ENCODE measurements at places on chromosomes 4 and X.

GRCh38 chr4:27088491-27088890 lies 227.8 kb downstream of the STIM2 start:
- no peak for DNase-seq

DNA sequence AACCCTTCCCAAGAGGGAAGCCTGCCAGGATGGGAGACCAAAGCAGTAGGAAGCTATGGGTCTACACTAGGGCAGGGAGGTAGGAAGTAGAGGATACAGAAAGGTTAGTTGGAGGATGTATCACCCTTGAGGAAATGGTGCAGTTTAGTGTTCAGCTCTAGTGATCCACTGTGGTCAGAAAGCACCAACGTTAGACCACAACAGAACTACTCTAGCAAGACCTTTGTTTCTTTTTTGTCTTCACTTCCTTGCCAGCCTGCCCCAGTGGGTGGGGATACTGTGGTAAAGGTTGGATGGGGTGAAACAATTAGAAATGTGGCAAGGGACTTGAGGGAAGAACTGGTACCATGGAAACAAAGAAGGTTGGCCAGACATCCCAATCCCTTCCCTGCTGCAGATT lies 83.3 kb downstream of the DDIT4L start:
- peak; percentile 84 for DNase-seq

- no peak for DNase-seq
These were observed 675 bp downstream of the L1CAM start for GRCh38 chrX:153885208-153885787.

GRCh38 chr4:143381189-143382118 lies 44.8 kb downstream of the GAB1 start:
- no peak for DNase-seq

DNA sequence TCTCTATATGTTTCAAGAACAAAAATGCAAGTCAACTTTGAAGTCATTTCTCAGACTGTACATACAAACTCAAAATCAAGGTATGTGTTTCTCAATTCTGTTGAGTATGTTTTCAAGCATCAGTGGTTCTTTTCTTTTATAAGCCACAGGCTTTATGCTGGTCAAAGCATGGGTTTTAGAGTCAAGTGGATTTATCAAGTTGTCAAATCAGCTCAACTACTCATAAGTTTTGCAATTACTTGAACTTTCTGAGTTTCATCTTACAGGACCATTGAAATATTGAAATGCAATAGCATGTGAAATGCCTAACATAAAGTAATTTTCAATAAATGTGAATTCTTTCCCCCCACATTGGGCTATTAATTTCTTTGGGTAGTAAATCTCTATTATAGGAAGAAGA lies 239.9 kb upstream of the DKK2 start:
- DNase-seq = no peak

DNA sequence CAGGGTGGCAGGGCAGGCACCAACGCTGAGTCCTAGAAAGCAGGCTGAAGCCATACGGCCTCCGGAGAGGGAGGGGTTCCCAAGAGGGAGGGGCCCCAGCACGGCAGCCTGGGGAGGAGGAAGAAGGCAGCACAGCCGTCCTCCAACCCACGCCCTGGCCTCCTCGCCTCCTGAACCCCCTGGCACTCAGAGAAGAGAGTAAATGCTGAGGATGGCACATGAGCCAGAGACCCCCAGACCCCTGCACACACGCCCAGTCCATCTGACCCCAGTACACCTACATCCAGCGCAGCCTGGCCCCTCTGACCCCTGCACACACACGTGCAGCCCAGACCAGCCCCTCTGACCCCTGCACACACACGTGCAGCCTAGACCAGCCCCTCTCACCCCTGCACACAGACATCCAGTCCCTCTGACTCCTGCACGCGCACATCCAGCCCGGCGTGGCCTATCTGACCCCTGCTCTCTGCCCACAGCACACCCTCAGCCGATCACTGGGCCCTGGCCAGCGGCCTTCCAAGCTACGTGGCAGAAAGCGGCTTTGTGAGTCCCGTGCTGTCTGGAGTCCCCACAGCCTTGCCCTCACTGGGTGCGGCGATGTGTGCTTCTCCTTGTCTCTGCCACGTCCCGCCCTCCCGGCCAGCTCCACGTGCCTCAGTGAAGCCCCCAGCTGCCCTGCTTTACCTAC lies 18.5 kb downstream of the ATP5ME start:
- no peak for DNase-seq

DNA sequence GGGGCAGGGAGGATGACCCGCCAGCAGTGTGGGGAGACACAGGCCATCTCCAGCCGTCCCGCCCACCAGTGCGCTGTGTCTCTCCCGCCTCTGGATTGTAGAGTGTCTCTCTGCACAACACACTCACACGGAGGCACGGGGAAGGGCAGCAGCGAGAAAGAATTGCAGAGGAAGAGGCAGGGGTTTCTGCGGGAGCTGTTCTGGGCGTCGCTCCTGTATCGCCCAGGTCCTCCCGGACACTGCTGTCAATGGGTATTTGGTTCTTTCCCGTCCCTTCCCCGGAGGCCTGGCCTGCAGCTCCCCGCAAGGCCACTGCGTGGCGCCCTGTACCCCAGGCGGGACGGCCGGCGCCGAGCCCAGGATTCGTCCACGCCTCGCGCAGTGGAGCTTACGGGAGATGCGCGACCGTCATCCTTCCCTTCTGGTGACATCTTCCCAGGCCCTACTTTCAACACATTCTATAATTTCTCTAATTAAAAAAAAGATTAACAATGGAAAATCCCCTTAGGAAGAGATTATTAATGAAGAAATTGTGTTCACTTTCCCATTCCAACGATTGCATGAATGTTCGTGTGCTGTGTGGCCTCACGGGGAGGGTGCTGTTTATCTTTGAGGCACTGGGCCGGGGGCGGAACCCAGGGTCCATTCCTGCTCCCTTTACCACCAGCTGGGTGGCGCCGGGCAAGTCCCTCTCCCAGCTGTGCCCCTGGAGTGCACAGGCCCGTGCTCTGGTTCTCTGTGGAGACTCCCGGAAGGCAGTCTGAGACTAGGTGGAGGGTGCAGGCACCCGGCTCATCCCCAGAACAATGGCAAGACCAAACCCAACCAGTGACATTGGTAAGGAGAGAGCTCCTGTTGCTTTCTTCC lies 95.7 kb downstream of the CPZ start:
- DNase-seq = no peak

DNA sequence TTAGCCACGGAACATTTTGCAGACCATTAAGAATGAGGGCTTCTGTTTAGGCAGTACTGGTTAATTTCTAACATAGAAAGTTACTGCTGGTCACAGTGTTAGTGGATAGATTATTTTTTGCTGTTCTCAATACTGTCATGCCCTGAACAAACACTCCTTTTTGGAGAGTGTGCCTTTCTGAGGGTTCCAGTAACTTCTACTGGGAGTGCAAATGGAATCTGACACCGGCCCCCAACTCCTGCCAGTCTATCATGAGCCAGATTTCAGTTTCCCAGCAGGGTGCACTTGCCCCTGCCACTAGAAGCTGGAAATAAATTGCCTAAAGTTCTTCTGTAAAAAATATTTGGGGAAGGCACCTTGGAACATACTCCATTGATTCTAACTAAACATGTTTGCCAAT lies 224.4 kb upstream of the GPC4 start:
- DNase-seq = no peak

DNA sequence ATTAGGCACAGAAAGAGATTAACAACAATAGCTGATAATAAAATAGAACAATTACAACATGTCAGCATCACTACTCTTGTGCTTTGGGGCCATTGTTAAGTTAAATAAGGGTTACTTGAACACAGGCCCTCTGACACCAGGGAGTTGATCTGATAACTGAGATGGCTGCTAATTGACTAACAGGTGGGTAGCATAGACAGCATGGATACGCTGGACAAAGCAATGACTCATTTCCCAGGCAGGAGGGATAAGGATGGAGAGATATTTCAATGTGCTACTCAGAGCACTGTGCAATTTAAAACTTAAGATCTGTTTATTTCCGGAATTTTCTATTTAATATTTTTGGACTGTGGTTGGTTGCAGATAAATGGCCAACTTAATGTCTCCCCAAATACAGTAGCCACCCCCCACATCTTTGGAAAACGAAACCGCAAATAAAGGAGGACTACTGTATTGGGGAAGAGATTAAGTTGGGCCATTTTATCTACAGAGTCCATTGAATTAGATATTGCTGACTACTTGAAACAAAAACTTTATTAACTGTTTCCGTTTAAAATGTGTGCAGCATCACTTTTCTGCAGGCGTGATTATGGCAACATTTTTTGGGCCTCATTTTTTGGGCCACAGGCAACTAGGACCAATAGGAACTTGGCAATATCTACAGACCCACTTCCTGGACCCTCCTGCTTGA lies 200.6 kb upstream of the KLF3 start:
- DNase-seq = no peak

- no peak for DNase-seq
These were observed 90.2 kb upstream of the SLITRK2 start for GRCh38 chrX:145727476-145727875.

DNA sequence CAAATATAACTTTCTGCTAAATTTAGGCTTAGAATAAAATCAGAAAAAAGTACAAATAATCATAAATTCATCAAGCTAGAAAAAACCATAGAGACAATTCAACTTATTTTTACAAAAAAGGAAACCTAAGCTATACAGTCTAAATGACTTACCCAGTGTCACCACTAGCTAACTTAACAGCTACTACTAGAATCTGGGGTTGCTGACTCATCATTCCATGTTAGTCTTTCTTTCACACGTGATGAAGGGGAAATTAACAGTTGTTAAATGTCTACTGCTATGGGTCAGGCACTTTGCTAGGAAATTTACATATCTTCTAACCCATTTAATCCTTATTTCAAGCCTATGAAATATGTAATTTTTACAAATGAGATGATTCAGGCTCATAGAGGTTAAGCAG lies 349.3 kb upstream of the GALNT7 start:
- DNase-seq = no peak

DNA sequence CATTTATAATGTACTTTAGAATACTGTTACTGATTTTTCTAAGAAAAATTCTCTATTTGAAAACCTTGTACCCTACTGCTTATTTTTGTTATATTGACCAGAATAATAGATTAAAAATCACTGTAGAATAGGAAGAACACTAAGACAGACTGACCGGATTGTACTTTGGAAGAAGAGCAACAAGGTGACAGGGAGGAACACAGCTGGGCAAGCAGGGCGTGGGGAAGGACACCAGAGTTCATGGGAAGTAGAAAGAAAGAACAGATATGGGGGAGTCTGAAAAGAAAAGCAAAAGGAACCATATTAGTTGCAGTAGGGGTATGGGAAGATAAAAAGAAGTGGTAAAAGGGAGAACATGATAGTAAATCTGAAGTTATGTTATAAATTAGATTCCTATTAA lies 38.6 kb downstream of the TXK start:
- DNase-seq = no peak

DNA sequence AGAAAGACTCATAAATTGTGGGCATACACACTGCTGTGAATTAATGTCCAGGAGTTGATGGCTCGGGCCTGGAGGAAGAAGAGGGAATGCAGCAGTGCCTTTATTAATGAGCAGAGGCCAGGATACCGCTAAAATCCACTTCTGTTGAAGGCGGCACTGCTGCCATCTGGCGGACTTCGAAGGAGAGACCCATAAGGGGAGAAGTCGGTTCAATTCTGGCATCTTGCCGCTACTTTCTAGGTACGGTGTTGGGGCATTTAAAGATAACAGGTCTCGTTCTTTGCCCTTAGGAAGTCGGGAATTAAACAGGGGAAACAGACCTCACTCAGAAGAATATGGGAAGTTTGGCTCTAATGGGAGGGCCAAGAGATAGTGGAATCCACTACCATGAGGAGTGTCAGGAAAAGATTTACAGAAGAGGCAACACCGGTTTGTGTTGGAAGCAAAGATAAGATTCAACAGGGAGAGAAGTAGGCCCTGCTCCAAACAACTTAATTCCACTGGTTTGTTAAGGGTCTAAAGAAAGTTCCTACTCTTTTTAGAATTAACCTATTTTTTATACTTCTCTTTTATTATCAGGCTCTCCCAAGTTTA lies 133.6 kb upstream of the GIMD1 start:
- no peak for DNase-seq

GRCh38 chr4:137956256-137956655 lies 285.9 kb downstream of the SLC7A11 start:
- DNase-seq = no peak

GRCh38 chr4:26377328-26378311 lies 56.8 kb downstream of the RBPJ start:
- peak; percentile 2 for DNase-seq

GRCh38 chr4:86586160-86586572 lies 7.9 kb upstream of the PTPN13 start:
- DNase-seq = no peak

DNA sequence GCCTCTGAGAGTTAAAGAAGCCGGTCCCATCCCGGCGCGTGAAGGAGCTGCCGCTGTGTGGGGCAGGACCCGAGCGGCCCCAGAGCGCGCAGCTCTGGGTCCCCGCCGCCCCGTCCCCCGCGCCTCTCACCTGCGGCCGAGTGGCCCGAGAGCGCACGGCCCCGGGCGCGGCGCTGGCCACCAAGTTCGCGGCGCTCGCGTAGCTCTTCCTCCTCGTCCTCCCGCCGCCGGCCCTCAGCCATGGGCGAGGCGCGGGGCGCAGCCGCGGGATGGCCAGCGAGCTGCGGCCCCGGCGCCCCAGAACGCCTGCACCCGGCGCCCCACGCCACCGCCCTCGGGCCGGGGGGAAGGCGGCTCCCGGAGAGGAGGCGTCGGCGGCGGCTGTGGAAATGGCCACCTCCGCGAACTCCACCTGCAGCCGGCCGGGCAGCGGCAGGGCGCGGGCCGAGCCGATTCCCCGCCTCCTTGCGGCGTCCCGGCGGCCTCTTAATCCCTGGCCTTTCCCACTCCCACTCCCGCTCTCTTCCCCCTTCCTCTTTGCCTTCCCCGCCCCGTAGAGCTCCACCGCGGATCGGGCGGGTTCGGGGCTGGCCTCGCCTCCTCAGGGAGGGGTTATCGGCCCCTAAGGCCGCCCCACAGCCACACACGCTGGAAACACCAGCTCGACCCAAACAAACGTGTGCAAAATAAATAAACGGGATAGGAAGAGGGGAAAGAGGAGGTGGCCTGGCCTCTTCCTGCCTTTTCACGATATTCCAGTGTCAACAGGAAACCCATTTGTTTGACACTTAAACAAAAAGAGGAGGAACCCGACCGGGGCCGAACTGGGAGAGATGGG lies at the start of gene SH3D19:
Gene SH3D19, minus strand, starts transcription at position 495 of the 838 bp plus-strand sequence. Its CDS starts 253 bp downstream, at position 242.
- no peak for DNase-seq

DNA sequence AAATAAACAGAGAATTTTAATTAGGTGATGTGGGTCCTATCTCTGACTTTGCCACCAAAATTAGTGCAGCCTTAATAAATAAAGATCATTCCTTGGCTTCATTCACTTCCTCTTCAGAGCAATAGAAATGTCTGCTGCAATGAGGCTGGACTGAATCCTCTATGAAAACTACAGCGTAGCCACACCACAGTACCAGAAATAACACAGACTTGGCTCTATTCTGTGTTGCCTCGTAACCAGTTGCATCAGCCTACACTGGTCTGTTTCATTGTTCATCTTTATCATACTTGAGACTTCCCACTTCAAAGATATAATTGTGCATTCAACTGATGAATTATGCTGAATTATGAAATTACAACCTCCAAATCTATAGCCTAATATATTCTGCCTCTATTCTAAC lies 15.8 kb downstream of the GLRA3 start:
- DNase-seq = no peak

DNA sequence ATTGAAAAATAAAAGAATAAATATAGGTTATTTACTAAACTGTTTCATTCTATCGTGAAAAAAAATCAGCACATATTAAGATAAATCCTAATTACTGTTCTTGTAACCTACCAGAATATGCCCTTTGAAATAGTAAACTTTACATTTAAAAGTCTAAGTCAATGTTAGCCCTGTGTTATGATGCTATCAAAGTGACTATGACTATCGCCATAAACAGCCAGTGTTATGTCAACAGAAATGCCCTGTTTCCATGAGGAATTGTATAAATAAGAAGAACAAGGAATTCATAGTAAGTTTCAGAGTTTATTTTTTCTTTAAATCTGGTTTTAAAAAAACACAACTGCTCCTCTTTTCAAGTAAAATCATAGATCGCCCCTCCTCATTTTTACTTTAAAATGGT lies 11.4 kb downstream of the NR3C2 start:
- DNase-seq = no peak
